ENCODE measurements at places on chromosomes 3 and 15. TPM values are rescaled to one million over a fixed set of nuclear protein-coding genes. Genes with fewer than 3 reads are reported as not detected.
A peak's percentile ranks its signal among the peaks of the same experiment; 100 is the strongest.

The FBXO40 gene
- polyA plus RNA-seq, result not detected

The SOX14 gene
- polyA plus RNA-seq, result not detected

The ALDH1A2 gene
- polyA plus RNA-seq, result 14.5 TPM

The RFT1 gene
- polyA plus RNA-seq, result 8.0 TPM

The PLOD2 gene
- polyA plus RNA-seq, result 18.6 TPM

The CYP1A1 gene
- polyA plus RNA-seq, result 1.4 TPM

The ANKRD34C gene
- polyA plus RNA-seq, result not detected

The TMEM45A gene
- polyA plus RNA-seq, result 65.8 TPM

The FBXW12 gene
- not detected for polyA plus RNA-seq

The GPR176 gene
- polyA plus RNA-seq, result 0.44 TPM

The XRN1 gene
- 4.3 TPM for polyA plus RNA-seq

The MITF gene
- polyA plus RNA-seq, result 0.91 TPM

The CLEC3B gene
- 28.8 TPM for polyA plus RNA-seq

The EPHB1 gene
- polyA plus RNA-seq, result 0.54 TPM

The LRRIQ4 gene
- not detected for polyA plus RNA-seq

The RAB8B gene
- polyA plus RNA-seq, result 3.8 TPM

The MINAR1 gene
- polyA plus RNA-seq, result 0.01 TPM

The DUOXA2 gene
- 0.07 TPM for polyA plus RNA-seq

The SLC30A4 gene
- polyA plus RNA-seq, result 2.7 TPM

The CLDN18 gene
- 0.06 TPM for polyA plus RNA-seq

- H3K36me3 ChIP-seq, result no peaks in the 10 kb centered on the region
- DNase-seq, result peak; percentile 40
- peak within 1 kb of the TSS; percentile 9 for H3K27ac ChIP-seq
- peaks cover 14% of the 10 kb centered on the region for H3K4me1 ChIP-seq
- peak within 1 kb of the TSS; percentile 55 for H3K4me3 ChIP-seq
- peaks cover 5% of the 10 kb centered on the region for H3K27me3 ChIP-seq
Measured at GRCh38 chr3:69385723-69386555, at the start of gene FRMD4B. Gene FRMD4B, minus strand, starts transcription at chr3:69386088. Its CDS starts 99 bp downstream, at chr3:69385989.

DNA sequence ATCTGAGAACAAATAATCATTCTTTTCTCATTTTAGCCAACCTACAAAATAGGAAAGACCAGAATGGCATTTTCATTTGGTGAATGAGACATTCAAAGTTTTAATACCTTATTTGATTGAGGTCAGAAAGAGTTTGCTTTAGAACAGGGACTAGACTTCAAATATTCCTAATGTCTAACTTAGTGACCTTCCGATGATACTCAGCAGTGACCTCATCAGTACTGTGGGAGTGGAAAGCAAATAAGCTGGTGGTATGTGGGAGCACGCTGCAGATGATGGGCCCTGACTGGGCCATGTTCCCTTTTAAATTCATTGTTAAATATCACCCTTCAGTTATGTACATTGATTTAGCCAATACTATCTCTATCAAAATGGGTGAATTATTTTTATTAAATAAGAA, 223.3 kb downstream of the P3H2 start:
- no peaks in the 10 kb centered on the region for H3K36me3 ChIP-seq
- no peak for DNase-seq
- no peaks in the 10 kb centered on the region for H3K4me1 ChIP-seq
- H3K4me3 ChIP-seq, result no peak overlapping the region
- H3K27ac ChIP-seq, result no peak overlapping the region

DNA sequence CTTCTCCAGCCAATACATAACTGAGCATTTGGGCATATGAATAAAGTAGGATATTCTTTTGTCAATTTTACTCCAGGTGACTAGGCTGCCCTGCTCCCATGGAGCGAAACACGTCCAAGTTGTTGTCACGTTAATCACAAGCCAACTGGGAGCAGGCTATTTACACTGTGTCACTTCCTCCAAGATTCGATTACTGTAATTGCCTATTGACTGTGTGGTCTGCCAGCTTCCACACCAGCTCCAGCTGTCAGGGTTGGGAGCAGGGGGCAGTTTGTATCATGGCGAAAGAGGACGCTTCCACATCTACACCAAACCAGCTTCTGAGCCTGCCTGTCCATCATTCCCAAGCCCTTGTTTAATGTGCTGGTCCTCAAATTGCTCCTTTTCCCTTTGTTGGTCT, 89.2 kb upstream of the RORA start:
- no peaks in the 10 kb centered on the region for H3K27me3 ChIP-seq
- H3K36me3 ChIP-seq, result no peaks in the 10 kb centered on the region
- H3K27ac ChIP-seq, result peak overlapping the region; percentile 51
- H3K4me3 ChIP-seq, result peak overlapping the region; percentile 23
- DNase-seq, result no peak

- H3K36me3 ChIP-seq, result no peaks in the 10 kb centered on the region
- H3K4me3 ChIP-seq, result no peak overlapping the region
- DNase-seq, result no peak
- H3K4me1 ChIP-seq, result no peaks in the 10 kb centered on the region
Measured at GRCh38 chr3:83250613-83251012, 1489.2 kb upstream of the GBE1 start.

GRCh38 chr3:23888617-23889228, 28.1 kb downstream of the NKIRAS1 start:
- no peak overlapping the region for H3K27ac ChIP-seq
- peaks cover 14% of the 10 kb centered on the region for H3K36me3 ChIP-seq
- DNase-seq, result no peak
- H3K27me3 ChIP-seq, result no peaks in the 10 kb centered on the region
- peaks cover 12% of the 10 kb centered on the region for H3K4me1 ChIP-seq
- no peak overlapping the region for H3K4me3 ChIP-seq

DNA sequence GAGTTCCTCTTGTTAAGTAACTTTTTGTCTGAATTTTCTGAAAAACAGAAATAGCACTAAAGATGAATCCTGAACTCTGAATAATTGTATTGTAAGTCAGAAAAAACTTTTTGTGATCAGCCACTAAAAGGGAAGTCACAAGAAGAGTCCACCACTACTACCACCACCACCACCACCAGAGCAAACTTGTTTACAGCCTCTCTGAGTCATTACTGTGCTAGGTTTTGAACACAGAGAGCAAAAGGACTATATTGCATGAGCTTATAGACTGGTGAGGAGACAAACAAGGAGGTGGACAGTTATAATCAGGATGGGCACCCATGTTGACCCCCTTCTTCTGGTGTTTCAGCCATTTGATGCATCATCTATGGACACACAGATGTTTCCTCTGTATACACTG, 141.7 kb downstream of the IL5RA start:
- H3K4me1 ChIP-seq, result no peaks in the 10 kb centered on the region
- no peaks in the 10 kb centered on the region for H3K27me3 ChIP-seq
- no peaks in the 10 kb centered on the region for H3K36me3 ChIP-seq

- no peak overlapping the region for H3K4me3 ChIP-seq
- no peaks in the 10 kb centered on the region for H3K4me1 ChIP-seq
- no peaks in the 10 kb centered on the region for H3K36me3 ChIP-seq
- no peak for DNase-seq
Measured at GRCh38 chr3:191884132-191884531, 423.2 kb downstream of the PYDC2 start.

DNA sequence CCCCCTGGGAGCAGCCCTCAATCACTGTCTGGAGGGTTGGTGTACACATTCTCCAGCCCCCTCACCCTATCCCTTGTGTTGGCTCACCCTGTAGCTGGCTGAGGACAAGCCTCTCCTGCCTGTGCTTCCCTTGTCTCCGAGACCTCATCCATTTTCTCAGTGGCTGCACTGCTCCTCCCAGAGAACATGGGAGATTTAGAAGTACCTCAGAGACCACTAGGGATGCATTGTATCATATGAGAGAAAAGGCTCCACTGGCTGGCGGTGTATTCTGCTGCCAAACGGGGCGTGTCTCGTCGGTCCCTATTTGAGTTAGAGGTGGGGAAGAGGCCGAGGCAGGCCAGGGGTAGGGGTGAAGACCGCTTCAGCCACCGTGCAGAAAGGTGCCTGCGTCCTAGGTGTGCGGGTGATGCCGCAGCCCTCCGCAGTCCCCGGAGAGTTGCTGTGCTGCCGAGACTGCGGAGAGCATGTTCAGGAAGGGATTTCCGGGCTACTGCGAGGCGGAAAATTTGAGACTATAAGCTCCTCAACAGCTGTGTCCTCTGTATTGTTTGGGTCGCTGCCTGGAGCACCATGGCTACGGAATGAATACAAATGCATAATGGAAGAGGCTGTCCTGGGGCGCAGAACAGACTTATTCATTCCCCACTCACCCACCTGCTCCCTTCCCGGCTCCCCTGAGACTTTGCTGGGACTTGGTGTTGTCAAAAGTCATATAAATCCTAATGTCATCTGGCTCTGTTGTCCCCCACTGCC, 43.8 kb downstream of the SPSB4 start:
- no peaks in the 10 kb centered on the region for H3K27me3 ChIP-seq
- H3K4me1 ChIP-seq, result no peaks in the 10 kb centered on the region
- no peak overlapping the region for H3K4me3 ChIP-seq
- H3K36me3 ChIP-seq, result no peaks in the 10 kb centered on the region
- DNase-seq, result no peak

GRCh38 chr3:152174876-152175527, 93.7 kb upstream of the MBNL1 start:
- H3K4me3 ChIP-seq, result no peak overlapping the region
- H3K4me1 ChIP-seq, result no peaks in the 10 kb centered on the region
- H3K27me3 ChIP-seq, result no peaks in the 10 kb centered on the region

DNA sequence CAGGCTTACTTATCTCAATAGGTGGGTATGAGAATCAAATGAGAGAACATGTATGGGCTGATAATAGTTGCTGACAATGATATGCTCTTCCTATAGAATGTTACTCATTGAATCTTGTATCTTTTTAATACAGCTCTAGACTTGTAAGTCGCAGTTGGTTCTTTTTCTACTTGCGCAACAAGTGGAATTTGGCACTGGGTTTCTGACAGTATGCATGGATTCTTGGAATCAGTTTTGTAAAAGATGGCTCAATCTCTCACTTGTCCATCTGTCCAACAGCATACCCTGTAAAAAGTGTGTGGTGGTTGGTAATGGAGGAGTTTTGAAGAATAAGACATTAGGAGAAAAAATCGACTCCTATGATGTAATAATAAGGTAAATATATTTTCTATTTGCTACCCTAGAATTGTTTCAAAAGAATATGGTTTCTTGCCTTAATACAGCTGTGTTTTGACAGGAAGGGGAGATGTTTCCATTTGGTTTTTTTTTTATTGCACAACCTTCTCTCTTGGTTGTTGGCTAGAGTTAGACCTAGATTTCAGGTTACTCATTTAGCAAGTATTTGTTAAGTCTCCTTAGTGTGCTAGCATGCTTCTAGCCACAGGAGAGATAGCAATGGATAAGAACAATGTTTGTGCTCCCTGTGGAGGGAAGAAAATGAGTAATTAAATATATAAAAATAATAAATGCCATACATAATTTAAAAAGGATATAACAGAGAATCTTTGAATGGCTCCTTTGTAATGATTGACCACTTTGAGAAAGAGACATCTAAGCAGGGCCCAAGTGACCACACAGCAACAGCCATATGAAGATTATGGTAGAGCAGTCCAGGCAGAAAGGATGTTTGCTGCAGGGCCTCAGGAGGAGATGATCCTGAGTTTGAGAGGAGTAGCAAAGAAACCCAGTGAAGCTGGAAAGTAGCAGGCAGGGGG, 21.8 kb downstream of the ST3GAL6 start:
- H3K27me3 ChIP-seq, result no peaks in the 10 kb centered on the region
- H3K36me3 ChIP-seq, result no peaks in the 10 kb centered on the region
- H3K4me1 ChIP-seq, result peaks cover 52% of the 10 kb centered on the region
- no peak for DNase-seq
- no peak overlapping the region for H3K4me3 ChIP-seq

DNA sequence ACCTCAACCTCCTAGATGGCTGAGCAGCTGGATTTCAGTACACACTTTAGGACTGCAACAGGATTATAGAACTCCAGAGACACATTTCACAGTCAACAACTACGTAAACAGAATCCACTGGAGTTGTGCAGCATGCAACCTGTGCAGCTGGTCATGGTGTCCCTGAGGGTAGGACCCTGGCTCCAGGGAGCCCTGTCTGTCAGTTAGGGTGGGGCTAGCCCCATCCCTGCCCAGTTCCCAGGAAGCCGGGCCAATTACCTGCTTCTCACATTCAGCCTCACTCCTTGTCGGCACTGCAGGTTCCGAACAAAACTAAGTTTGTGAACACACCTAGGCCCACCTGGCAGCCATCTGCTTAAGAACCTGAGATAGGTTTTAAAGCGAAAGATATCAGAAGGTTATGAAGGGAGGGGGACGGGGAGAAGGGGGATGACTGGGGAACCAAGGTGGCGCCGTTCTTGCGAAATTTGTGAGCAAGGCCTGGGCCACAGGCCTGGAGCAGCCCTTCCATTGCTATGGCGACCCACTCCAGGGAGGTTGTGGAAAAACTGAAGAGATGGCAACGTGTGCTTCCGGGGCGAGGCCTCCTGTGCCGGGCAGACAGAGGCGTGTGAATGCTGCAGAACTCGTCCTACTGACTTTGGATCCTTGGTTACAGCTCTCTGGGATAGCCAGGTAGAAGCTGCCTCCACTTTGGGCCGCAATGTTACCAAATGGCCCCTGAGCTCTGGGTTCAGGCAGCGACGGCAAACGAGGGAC, 25.3 kb downstream of the ACSBG1 start:
- H3K27me3 ChIP-seq, result no peaks in the 10 kb centered on the region
- H3K4me3 ChIP-seq, result no peak overlapping the region
- H3K36me3 ChIP-seq, result no peaks in the 10 kb centered on the region
- peak; percentile 27 for DNase-seq

- no peak for DNase-seq
- H3K27ac ChIP-seq, result no peak overlapping the region
- H3K36me3 ChIP-seq, result no peaks in the 10 kb centered on the region
- no peaks in the 10 kb centered on the region for H3K4me1 ChIP-seq
Measured at GRCh38 chr15:36605604-36606263, 26.3 kb downstream of the CDIN1 start.

GRCh38 chr15:58115692-58116091, 22.5 kb upstream of the AQP9 start:
- peaks cover 34% of the 10 kb centered on the region for H3K4me1 ChIP-seq
- no peak overlapping the region for H3K27ac ChIP-seq
- no peak overlapping the region for H3K4me3 ChIP-seq
- DNase-seq, result no peak
- H3K36me3 ChIP-seq, result no peaks in the 10 kb centered on the region

- H3K27ac ChIP-seq, result no peak overlapping the region
- H3K36me3 ChIP-seq, result no peaks in the 10 kb centered on the region
- H3K27me3 ChIP-seq, result no peaks in the 10 kb centered on the region
- DNase-seq, result no peak
- H3K4me3 ChIP-seq, result no peak overlapping the region
- peaks cover 22% of the 10 kb centered on the region for H3K4me1 ChIP-seq
Measured at GRCh38 chr15:81400640-81401236, 26.7 kb upstream of the TMC3 start.

DNA sequence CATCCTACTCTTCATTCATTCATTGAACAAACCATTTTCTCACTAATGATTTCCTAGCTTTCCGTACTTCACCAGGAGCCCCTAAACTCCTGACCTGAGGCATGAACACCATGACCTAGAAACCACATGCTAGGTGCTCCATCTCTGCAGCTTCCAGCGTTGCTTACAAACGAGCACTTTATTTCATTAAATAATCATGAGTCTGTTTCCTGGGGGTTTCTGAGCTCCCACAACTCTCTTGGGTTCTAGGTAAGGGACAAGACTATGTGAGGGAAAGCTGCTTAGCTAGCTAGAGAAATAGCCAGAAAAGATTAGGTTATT, 1.3 kb downstream of the MAP2K1 start:
- peak overlapping the region; percentile 90 for H3K27ac ChIP-seq
- H3K36me3 ChIP-seq, result peaks cover 1% of the 10 kb centered on the region
- H3K4me1 ChIP-seq, result peaks cover 11% of the 10 kb centered on the region
- no peaks in the 10 kb centered on the region for H3K27me3 ChIP-seq

Data from liver (tissue), 10 donors.